ENCODE measurements at places on chromosomes 12 and 14.

GRCh38 chr12:117724543-117724942, 244.2 kb downstream of the KSR2 start:
- no peak for DNase-seq

DNA sequence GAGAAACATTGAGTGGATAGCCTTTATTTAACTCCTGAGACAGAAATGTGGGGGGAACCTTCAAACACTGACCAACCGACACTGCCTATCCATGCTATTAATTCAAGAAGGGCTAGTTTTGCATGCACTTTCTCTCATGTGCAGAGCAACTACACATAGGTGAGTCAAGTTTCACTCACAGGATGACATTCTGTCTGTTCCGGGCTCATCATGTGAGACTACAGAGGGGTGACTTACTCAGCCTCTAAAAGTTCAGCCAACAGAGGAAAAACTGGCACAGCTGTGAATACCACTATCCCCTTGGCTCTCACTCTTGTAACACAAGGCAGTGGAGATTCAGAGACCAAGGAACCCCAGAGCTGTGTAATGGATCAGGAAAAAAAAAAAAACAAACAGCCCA, 13.3 kb downstream of the BEST3 start:
- DNase-seq: no peak

GRCh38 chr12:32431025-32431424, 31.7 kb downstream of the FGD4 start:
- DNase-seq: no peak

GRCh38 chr14:58898655-58899316, 261.0 kb downstream of the DACT1 start:
- DNase-seq: no peak

GRCh38 chr14:31897581-31898186, 179.4 kb upstream of the ARHGAP5 start:
- no peak for DNase-seq

- no peak for DNase-seq
Observed at GRCh38 chr14:37168721-37169120, 3.7 kb downstream of the SLC25A21 start.

DNA sequence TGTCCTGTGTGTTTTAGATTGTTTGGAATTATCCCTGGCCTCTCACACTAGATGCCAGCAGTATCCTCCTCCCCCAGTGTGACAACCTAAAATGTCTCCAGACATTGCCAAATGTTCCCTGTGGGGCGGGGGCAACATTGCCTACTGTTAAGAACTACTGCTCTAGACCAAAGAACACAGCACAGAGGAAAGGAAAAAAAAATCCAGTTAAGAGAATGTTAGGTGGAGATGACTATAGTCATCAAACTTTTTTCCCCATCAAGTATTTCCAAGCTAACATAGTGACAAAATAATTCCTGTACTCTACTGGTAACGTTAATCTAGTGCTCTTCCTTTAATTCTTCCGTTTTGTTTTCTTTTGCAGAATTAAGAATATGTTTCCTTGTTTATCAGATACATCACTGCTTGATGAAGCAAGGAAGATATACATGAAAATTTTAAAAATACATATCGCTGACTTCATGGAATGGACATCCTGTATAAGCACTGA, 3.5 kb downstream of the CDKN1B start:
- DNase-seq: no peak

DNA sequence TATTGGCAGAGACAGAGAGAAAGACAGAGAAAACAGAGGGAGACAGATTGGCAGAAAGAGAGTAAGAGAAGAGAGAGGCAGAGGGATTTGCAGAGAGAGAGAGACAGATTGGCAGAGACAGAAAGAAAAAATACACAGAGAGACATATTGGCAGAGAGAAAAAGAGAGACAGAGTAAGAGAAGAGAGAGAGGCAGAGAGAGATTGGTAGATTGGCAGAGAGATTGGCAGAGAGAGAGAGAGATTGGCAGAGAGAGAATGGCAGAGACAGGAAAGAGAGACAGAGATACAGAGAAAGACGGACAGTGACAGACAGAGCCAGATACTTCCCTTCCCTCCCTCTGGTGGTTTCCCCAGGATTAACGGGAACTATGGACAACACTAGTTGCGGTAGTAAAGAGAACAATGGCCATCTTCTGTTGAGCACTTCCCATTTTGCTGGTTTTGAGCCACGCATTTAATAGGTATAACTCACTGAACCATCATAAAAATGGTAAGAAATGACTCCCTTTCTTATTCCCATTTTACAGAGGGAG, 2.6 kb upstream of the NOS1 start:
- no peak for DNase-seq
